ENCODE measurements at places on chromosomes 7 and 10. TPM values are rescaled to one million over a fixed set of nuclear protein-coding genes. Genes with fewer than 3 reads are reported as not detected.

The CAMK2B gene
- polyA plus RNA-seq: 0.31 TPM

The ASZ1 gene
- not detected for polyA plus RNA-seq

The CYTH3 gene
- 34.4 TPM for polyA plus RNA-seq

The TFEC gene
- 0.11 TPM for polyA plus RNA-seq

The SNX10 gene
- 5.6 TPM for polyA plus RNA-seq

The ENKUR gene
- polyA plus RNA-seq: 0.03 TPM

The GPR146 gene
- polyA plus RNA-seq: 0.13 TPM

The CPXM2 gene
- polyA plus RNA-seq: 0.03 TPM

The NRF1 gene
- polyA plus RNA-seq: 9.2 TPM

The CNPY1 gene
- polyA plus RNA-seq: not detected

The MYL10 gene
- not detected for polyA plus RNA-seq

GRCh38 chr7:73705551-73705920, 13.9 kb downstream of the STX1A start:
- H3K4me3 ChIP-seq: no peak overlapping the region
- H3K36me3 ChIP-seq: peaks cover 57% of the 10 kb centered on the region
- H3K4me1 ChIP-seq: peaks cover 34% of the 10 kb centered on the region
- DNase-seq: no peak
- H3K27ac ChIP-seq: no peak overlapping the region

GRCh38 chr7:123727071-123727837, 21.5 kb downstream of the WASL start:
- H3K4me1 ChIP-seq: no peaks in the 10 kb centered on the region
- no peak for DNase-seq
- peaks cover 1% of the 10 kb centered on the region for H3K36me3 ChIP-seq
- H3K27ac ChIP-seq: no peak overlapping the region

- no peak overlapping the region for H3K4me3 ChIP-seq
- no peak for DNase-seq
- H3K27ac ChIP-seq: no peak overlapping the region
- H3K4me1 ChIP-seq: no peaks in the 10 kb centered on the region
- no peaks in the 10 kb centered on the region for H3K36me3 ChIP-seq
Observed at GRCh38 chr10:46251857-46252847, 34.6 kb upstream of the ANTXRL start.

DNA sequence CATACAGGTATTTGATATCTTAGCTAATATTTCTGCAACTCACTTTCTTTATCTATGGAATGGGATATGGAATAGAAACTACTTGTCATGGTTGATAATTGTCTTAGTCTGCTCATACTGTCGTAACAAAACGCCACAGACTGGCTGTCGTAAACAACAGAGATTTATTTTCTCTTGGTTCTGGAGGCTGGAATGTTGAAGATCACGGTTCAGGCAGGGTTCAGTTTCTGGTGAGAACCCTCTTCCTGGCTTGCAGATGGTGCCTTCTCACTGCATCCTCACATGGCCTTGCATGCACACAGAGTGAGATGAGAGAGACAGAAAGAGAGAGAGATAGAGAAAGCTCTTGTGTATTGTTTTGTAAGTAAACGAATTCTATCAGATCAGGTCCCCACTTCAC, 332.7 kb upstream of the MAGI2 start:
- no peak overlapping the region for H3K27ac ChIP-seq
- H3K4me3 ChIP-seq: no peak overlapping the region
- DNase-seq: no peak
- H3K27me3 ChIP-seq: no peaks in the 10 kb centered on the region
- no peaks in the 10 kb centered on the region for H3K4me1 ChIP-seq
- H3K36me3 ChIP-seq: no peaks in the 10 kb centered on the region

DNA sequence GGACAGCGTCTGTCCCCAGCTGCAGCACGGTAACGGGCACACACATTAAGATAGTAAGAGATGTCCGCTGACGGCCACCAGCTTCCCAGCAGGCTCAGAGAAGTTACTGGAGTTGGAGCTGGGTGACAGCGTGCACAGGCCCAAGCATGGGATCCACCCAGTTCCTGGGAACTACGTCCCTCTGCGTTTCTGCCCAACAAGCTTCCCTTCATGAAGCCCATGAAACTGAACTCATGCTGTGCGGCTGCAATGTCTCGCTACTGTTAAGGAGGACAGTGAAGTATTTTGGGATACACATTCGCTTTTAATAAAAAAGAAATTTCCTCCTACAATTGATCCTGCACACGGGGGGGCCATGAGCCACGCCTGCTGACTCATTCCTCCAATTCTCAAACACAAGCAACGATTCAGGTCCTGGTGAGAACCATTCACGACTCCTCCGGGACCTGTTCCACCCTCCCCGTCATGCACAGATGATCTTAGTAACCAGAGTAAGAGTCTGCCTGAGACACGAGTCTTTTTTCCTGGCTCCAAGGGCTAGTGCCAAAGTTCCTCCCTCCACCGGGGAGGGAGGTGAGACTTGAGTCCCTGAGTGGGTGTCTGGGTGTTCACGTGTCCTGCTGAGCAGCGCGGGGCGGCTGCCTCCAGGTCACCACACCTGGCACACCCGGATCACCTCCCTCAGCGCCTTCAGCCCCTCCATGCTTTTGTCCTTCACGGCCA, 2.6 kb downstream of the PSMG3 start:
- H3K4me3 ChIP-seq: peak overlapping the region; percentile 16
- peak; percentile 62 for DNase-seq
- peak overlapping the region; percentile 86 for H3K27ac ChIP-seq
- H3K27me3 ChIP-seq: no peaks in the 10 kb centered on the region
- peaks cover 42% of the 10 kb centered on the region for H3K4me1 ChIP-seq
- H3K36me3 ChIP-seq: peaks cover 14% of the 10 kb centered on the region

DNA sequence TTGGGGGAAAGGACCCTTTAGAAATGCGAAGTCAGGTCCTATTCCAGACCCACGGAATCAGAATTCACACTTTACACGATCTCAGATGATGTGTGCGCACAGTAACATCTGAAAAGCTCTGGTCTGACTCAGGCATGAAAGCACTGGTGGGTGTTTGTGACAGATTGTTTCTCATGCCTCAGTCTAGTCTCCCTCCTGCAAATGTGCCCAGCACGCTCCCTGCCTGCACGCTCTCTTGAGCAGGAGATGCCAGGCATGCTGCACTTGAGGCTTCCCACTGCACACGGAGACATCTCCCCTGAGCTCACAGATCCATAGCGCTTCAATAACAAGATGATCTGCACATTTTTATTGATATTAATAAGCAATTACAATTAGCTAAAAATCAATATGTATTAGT, 23.6 kb upstream of the ZNF37A start:
- no peak overlapping the region for H3K27ac ChIP-seq
- H3K36me3 ChIP-seq: no peaks in the 10 kb centered on the region
- H3K4me1 ChIP-seq: no peaks in the 10 kb centered on the region
- no peak for DNase-seq

GRCh38 chr7:29922921-29923700, 66.5 kb downstream of the SCRN1 start:
- no peaks in the 10 kb centered on the region for H3K4me1 ChIP-seq
- no peak for DNase-seq
- H3K36me3 ChIP-seq: peaks cover 5% of the 10 kb centered on the region
- H3K4me3 ChIP-seq: no peak overlapping the region

DNA sequence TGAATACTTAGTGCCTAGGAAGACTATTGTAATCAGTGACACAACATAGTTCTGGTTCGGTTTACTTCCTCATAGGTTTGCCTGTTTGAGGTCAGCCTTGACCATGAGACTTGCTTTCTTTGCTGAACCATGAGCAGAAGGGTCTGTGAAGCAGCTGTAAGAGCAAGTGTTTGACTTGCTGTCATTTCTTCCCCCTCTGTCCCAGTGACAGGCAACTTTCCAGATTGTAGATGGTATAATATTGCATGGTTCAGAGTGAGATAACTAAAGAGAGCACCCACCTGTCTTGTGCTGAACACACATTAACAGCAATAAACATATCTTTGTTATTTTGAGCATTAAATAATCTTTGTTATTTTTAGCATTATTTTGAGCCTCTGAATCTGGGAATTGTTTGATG, 9.3 kb upstream of the RTKN2 start:
- no peak overlapping the region for H3K4me3 ChIP-seq
- peaks cover 3% of the 10 kb centered on the region for H3K4me1 ChIP-seq
- H3K27me3 ChIP-seq: no peaks in the 10 kb centered on the region
- no peaks in the 10 kb centered on the region for H3K36me3 ChIP-seq
- DNase-seq: no peak

DNA sequence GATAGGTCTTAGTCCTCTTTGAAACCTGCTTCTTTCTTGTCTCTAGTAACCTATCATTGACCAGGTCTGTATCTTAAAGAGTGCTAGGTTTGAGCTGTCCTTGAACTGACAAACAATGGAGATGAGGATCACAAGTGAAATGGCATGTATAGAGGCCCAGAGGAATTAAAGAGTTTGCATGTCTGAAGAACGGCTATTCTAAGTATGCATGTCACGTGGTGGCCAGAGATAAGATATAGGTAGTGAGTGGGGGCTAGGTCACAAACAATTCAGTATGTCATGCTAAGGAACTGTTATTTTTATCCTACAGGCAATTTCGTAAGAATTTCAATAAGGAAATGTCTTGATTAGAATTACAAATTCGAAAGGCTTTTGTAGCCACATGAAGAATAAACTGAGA, 95.3 kb downstream of the SUGCT start:
- no peak overlapping the region for H3K4me3 ChIP-seq
- H3K27ac ChIP-seq: no peak overlapping the region
- H3K27me3 ChIP-seq: no peaks in the 10 kb centered on the region
- H3K4me1 ChIP-seq: no peaks in the 10 kb centered on the region

DNA sequence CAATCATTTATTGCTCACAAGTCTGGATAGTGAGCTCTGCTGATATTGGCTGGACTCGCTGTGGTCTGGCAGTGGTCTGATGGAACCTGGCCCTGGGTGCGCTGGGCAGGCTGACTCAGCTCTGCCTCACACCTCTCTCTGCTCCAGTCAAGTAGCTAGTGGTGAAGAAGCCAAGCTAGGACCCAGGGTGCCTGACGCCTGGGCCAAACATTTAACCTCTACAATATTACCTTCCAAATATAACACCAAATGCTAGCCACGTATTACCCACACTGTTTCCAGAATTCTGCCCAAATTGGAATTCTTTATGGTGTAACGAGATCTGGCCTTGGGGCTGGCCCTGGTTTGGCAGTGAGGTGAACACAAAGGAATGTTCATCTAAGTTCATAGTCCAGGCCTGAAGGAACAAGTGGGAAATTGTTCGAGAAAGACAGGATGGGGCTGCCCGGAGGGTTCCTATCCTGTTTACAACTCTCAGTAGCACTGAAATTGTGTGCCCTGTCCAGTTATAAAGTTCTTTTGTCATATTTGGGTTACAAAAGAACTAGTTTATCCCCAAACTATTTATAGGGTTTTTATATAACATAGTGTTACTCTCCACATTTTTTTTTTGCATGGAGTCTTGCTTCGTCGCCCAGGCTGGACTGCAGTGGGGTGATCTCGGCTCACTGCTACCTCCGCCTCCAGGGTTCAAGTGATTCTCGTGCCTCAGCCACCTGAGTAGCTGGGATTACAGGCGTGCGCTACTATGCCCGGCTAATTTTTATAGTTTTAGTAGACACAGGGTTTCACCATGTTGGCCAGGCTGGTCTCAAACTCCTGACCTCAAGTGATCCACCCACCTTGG, 16.3 kb downstream of the OR2AE1 start:
- H3K4me1 ChIP-seq: peaks cover 15% of the 10 kb centered on the region
- H3K36me3 ChIP-seq: no peaks in the 10 kb centered on the region
- H3K27me3 ChIP-seq: no peaks in the 10 kb centered on the region
- DNase-seq: no peak
- H3K4me3 ChIP-seq: no peak overlapping the region

- no peaks in the 10 kb centered on the region for H3K36me3 ChIP-seq
- H3K27ac ChIP-seq: no peak overlapping the region
- H3K27me3 ChIP-seq: peaks cover 18% of the 10 kb centered on the region
- H3K4me1 ChIP-seq: peaks cover 4% of the 10 kb centered on the region
Observed at GRCh38 chr7:101690061-101690460, 61.0 kb upstream of the MYL10 start.

GRCh38 chr10:109358325-109358724, 565.0 kb downstream of the XPNPEP1 start:
- no peaks in the 10 kb centered on the region for H3K27me3 ChIP-seq
- no peaks in the 10 kb centered on the region for H3K36me3 ChIP-seq
- H3K4me3 ChIP-seq: no peak overlapping the region

- no peak overlapping the region for H3K27ac ChIP-seq
- no peak overlapping the region for H3K4me3 ChIP-seq
- H3K27me3 ChIP-seq: no peaks in the 10 kb centered on the region
- DNase-seq: no peak
Observed at GRCh38 chr10:84117686-84118394, 21.5 kb upstream of the GHITM start.

GRCh38 chr10:103123282-103124024, 69.6 kb downstream of the NT5C2 start:
- no peak overlapping the region for H3K27ac ChIP-seq
- DNase-seq: no peak
- H3K4me1 ChIP-seq: no peaks in the 10 kb centered on the region
- peaks cover 2% of the 10 kb centered on the region for H3K36me3 ChIP-seq
- no peak overlapping the region for H3K4me3 ChIP-seq

DNA sequence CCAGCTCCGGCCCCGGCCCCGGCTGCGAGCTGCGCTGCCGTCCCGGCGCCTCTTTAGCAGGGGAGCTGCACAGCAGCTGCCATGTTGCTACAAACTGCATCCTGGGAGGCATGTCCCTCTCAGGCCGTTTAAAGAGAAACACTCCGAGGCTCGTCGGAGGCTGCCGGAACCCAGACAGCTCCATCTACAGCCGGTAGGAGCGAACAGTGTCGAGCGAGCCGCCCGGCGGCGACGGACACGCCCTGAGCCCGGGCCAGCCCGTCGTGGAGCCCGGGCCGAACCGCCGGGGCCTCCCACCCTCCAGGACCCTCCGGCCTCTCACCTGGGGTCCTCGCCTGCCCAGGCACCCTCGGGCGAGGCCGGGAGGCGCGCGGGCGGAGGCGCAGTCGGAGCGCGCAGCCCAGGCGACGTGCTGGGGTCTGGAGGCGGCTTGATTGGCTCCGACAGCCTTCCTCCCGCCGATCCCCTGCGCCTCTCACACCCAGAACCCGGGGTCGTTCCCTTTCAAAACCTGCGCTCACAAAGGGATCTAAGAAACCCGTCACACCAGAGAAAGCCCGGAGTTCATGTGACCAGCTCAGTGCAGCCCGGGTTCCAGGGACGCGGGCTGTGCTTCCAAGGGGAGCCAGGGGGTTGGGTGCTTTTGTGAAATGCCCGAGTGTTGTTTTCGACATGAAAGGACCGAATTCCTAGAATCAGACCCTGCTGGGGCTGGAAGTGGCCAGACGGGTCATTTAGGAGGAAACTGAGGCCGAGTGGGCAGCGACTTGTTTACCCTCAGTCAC, at the start of gene ZNF777:
Gene ZNF777, minus strand, starts transcription at position 570 of the 785 bp plus-strand sequence. CDS start 5,040 bp downstream, outside the sequence.
- H3K4me1 ChIP-seq: peaks cover 8% of the 10 kb centered on the region
- no peak for DNase-seq
- no peaks in the 10 kb centered on the region for H3K27me3 ChIP-seq
- peak within 1 kb of the TSS; percentile 78 for H3K4me3 ChIP-seq
- H3K36me3 ChIP-seq: peaks cover 3% of the 10 kb centered on the region

GRCh38 chr7:117793976-117794375, 79.3 kb downstream of the CTTNBP2 start:
- H3K4me3 ChIP-seq: no peak overlapping the region
- H3K27me3 ChIP-seq: no peaks in the 10 kb centered on the region
- peaks cover 2% of the 10 kb centered on the region for H3K4me1 ChIP-seq
- H3K27ac ChIP-seq: no peak overlapping the region
- H3K36me3 ChIP-seq: no peaks in the 10 kb centered on the region
- DNase-seq: no peak

- no peaks in the 10 kb centered on the region for H3K36me3 ChIP-seq
- DNase-seq: no peak
- peaks cover 5% of the 10 kb centered on the region for H3K4me1 ChIP-seq
- H3K27me3 ChIP-seq: peaks cover 3% of the 10 kb centered on the region
Observed at GRCh38 chr10:131982796-131983195, 1.1 kb upstream of the BNIP3 start.

GRCh38 chr7:129574487-129574886, 37.0 kb upstream of the NRF1 start:
- H3K4me1 ChIP-seq: peaks cover 15% of the 10 kb centered on the region
- no peak for DNase-seq
- no peak overlapping the region for H3K27ac ChIP-seq
- H3K27me3 ChIP-seq: no peaks in the 10 kb centered on the region
- H3K36me3 ChIP-seq: no peaks in the 10 kb centered on the region

All from keratinocyte (primary cell).